ENCODE measurements at places on chromosomes 5 and 9.

GRCh38 chr5:132465059-132465707, 25.4 kb downstream of the IRF1 start:
- DNase-seq: no peak

DNA sequence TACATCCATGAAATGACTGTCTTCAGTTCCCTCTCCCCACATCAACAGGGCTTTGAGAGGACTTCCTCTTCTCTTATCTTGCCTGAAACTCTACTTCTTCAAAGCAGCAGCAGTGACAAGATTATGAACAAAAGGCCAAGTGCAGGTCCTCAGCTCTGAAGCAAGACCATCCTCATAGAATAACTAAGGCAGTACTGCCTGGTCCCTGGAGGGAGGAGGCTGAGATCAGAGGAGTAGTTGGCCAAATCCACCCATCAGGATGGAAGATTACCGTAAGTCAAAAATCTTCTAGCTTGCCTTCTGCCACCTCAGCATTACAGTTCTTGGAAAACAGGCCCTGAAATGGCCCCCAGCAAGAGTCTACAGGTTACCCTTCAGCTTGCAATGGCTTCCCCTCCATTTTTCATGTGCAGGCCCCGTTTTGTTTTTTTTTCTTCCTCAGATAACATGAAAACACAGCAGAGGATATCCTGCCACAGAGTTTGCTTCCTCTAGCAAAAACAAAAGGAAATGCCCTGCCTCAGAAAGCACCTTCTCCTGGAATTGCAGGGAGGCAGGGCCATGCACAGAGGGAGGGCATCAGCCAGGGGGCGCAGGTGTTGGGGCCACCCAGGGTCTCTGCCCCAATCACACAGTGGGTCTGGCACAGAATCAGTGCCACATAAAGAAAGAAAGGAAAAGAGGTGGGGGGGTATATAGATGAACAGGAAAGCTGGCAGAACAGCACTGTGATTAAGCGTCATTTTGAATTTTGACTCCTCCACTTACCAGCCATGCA, 40.0 kb downstream of the KLHL3 start:
- DNase-seq: no peak

- DNase-seq: no peak
Observed at GRCh38 chr5:76413746-76414145, 10.7 kb downstream of the IQGAP2 start.

GRCh38 chr5:91867799-91868198, 484.7 kb upstream of the ARRDC3 start:
- DNase-seq: no peak

GRCh38 chr9:18061856-18062255, 412.1 kb upstream of the ADAMTSL1 start:
- DNase-seq: no peak

- DNase-seq: no peak
Observed at GRCh38 chr5:115022303-115022702, 147.4 kb downstream of the TRIM36 start.

- no peak for DNase-seq
Observed at GRCh38 chr9:129081388-129081904, 535 bp downstream of the DOLPP1 start.

DNA sequence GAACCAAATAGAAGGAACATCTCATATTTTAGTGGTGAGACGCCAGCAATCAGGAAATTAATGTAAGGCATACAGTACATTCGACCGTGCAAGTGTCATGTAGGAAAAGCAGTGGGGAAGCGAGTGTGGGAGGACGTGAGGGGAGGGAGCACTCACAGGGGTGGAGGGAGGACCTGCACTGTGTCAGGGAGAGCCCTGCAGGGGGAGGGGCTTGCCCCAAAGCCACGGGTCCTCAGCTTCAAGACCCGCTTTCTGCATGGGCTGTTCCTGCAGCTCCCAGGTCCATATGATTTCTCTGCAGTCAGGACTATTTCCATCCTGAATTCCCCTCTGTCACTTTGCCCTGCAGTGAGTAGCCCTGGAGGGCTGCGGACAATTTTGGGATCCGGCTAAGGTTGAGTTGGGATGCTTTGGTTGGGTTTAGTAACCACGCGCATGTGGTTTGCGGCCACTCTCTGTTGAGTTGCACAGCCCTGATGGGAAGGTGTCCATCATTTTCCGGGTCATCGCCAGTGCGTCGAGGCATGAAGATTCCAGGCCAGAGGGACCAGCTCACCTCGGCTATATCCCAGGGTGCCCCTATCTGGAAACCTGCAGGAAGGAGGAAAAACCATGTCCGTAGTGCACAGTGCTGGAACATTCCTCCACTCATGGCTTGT, 61.9 kb downstream of the IRX1 start:
- DNase-seq: no peak

DNA sequence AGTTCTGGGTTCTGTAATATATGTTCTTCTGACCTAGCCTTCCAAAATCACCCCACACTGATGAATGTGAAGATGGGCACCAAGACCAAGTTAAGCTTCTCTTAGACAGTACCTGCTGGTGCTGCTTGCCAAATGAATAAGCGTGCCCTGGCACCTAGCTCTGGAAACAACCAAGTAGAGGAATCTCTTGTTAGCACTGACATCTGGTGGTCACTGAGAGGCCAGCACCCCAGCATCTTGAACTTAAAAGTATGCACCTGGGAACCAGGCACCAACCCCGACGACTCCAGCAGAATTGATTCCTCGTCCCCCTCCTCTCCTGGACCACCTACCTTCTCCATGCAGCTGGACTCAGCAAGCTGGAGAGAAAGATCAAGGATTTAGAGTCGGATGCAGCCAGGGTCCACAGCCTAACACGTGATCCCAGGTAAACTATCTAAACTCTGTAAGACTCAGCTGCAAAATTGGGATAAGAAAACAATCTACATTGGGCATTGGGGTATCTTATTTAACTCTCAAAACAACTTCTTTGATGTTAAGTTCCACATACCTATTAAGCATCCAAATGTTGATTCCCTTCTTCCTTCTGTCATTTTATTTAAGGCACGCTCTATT, 89.8 kb downstream of the SLC1A3 start:
- no peak for DNase-seq

GRCh38 chr9:107172160-107172978, 110.7 kb upstream of the RAD23B start:
- peak; percentile 8 for DNase-seq

DNA sequence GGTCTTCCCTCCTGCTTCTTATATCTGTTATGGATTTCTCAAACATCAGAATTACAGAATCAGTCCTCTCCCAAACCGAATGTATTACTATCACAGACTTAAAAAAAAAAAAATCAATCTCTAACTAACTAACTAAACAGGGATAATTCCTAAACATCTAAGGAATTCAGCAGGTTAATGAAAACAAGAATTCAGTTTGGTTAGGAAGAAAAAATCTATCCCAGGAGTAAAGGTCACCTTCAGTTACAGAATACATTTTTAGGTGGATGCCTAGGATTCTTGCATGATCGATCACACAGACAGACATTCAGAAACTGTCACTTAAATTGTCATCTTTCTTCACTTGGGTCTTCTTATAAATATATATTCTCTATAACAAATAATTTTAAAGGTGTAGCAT, 11.5 kb downstream of the PTAR1 start:
- DNase-seq: no peak

DNA sequence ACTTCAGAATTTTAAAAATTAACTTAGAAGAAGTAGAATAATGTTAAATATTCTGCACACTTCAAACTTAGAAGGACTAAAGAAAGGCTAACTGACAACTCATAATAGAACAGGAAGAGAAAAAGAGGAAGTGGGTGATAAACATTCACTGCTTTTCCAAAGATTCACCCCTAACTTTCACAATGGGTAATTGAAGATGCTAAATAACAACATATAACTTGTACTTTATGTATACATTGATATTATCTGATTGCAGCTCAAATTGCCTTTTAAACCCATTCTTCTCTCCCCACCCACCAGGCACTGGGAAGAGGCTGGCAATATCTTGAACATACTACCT, 376.6 kb downstream of the EFNA5 start:
- DNase-seq: no peak

All from thoracic aorta (tissue), 2 donors.